Karpas-422 (cell line): ENCODE measurements at places on chromosomes 6 and 20. TPM values are rescaled to one million over a fixed set of nuclear protein-coding genes. Genes with fewer than 3 reads are reported as not detected.

CDH22 gene
- 5.5 and 6.4 TPM in 2 replicates for total RNA-seq

FAM184A gene
- total RNA-seq: 0.72 and 8.4 TPM in 2 replicates

FOXF2 gene
- not detected in 2 replicates for total RNA-seq

TLDC2 gene
- total RNA-seq: 0.69 TPM in 1 of 2 replicates, not detected in the other

RGS17 gene
- total RNA-seq: 0.04 TPM in 1 of 2 replicates, not detected in the other

GRM1 gene
- total RNA-seq: 0.40 and 1.2 TPM in 2 replicates

GRCh38 chr20:47126709-47127108, 229.8 kb downstream of the ZMYND8 start:
- no peak for DNase-seq
- H3K4me1 ChIP-seq: no peaks in the 10 kb centered on the region
- no peak overlapping the region for H3K4me3 ChIP-seq
- H3K27me3 ChIP-seq: no peaks in the 10 kb centered on the region
- H3K27ac ChIP-seq: no peak overlapping the region

DNA sequence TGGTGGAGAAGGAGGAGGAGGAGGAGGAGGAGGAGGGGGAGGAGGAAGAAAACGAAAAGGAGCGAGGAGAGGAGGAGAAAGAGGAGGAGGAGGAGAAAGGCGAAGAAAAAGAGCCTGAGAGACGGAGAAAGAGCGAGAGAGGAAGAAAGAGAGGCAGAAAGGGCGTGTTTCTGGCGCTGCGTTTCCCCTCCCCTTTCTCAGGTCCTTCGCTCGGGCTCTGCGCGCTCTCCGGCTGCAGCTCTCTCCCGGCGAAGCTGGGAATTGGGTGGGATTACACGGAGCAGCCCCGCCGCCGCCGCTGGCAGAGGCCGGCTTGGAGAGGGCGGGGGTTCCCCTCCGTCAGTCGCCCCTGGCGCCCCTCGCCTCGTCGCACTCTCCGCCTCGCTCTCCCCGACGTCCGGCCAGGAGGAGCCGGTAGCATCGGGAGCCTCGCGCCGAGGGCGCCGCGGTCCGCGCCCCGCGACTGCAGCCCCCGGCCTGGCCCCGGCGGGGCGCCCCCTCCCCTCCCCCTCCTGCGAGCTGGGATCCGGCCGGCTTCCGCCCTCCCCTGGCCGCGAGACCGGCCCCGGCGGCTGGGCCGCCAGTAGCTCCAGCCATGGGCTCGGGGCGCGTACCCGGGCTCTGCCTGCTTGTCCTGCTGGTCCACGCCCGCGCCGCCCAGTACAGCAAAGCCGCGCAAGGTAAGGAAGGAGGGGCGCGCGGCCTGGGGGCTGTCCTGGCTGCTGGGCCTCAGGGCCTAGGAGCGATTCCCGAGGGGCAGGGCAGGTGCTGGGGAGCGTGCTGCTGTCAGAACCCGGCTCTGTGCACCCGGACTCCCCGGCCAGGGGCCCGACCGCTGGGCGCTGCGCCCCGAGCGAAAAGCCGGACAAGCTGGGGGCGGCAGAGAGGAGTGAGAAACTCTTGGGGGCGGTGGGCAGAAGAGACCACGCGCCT, at the start of gene SCUBE3:
TSS of gene SCUBE3 (plus strand) at position 133 of the 933 bp plus-strand sequence. CDS start at position 596, 463 bp downstream.
- no peaks in the 10 kb centered on the region for H3K27me3 ChIP-seq
- H3K27ac ChIP-seq: no peak within 1 kb of the TSS
- no peaks in the 10 kb centered on the region for H3K36me3 ChIP-seq
- no peak within 1 kb of the TSS for H3K4me3 ChIP-seq
- DNase-seq: no peak
- H3K4me1 ChIP-seq: peaks cover 5% of the 10 kb centered on the region; the same call in 1 of the 2 replicates

- H3K4me3 ChIP-seq: no peak overlapping the region
- DNase-seq: no peak
- no peaks in the 10 kb centered on the region for H3K4me1 ChIP-seq
- no peak overlapping the region for H3K27ac ChIP-seq
- H3K36me3 ChIP-seq: no peaks in the 10 kb centered on the region
Measured at GRCh38 chr20:53794529-53795115, 201.0 kb upstream of the ZNF217 start.

DNA sequence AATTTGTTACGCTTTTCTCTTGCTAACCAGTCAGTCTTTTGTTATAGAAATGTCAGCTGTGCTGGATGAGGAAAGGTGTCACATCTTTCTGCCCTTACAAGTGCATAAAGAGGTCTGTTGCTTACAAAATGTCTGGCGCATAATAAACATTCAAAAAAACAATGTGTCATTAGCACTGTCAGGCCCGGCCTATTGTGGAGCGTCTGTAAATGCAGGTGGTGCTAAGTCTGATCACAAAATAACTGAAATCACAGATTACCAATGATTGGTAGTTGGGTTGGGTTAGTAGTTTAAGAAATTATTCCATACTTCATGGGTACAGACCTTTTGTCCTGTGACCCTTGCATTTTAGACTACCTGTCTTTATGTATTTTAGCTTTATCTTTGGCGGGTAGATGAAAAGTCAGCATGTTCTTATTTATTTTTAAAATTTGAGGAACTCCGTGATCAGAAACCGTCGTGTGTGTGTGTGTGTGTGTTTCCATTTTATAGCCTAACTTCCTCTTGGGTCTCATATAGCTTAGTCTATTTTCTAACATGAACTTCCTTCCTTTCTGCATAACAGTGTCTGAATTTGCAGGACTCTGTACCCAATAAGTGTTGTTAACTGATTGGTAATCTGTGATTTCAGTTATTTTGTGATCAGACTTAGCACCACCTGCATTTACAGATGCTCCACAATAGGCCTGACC, 88.1 kb upstream of the IFNGR1 start:
- H3K36me3 ChIP-seq: no peaks in the 10 kb centered on the region
- H3K4me1 ChIP-seq: peaks cover 18% of the 10 kb centered on the region
- DNase-seq: peak; percentile 78
- no peak overlapping the region; the same call in 1 of the 2 replicates for H3K27ac ChIP-seq
- no peak overlapping the region for H3K4me3 ChIP-seq
- H3K27me3 ChIP-seq: no peaks in the 10 kb centered on the region

GRCh38 chr6:144666781-144667180, 381.6 kb downstream of the UTRN start:
- no peaks in the 10 kb centered on the region for H3K27me3 ChIP-seq
- H3K36me3 ChIP-seq: no peaks in the 10 kb centered on the region
- H3K27ac ChIP-seq: peak overlapping the region; percentile 93
- no peak for DNase-seq
- peak overlapping the region; percentile 50; the same call in 1 of the 2 replicates for H3K4me3 ChIP-seq
- H3K4me1 ChIP-seq: peaks cover 35% of the 10 kb centered on the region

- H3K27ac ChIP-seq: no peak overlapping the region
- H3K4me3 ChIP-seq: no peak overlapping the region
- no peaks in the 10 kb centered on the region for H3K27me3 ChIP-seq
- no peak for DNase-seq
Measured at GRCh38 chr6:100592929-100593328, 128.2 kb upstream of the SIM1 start.

DNA sequence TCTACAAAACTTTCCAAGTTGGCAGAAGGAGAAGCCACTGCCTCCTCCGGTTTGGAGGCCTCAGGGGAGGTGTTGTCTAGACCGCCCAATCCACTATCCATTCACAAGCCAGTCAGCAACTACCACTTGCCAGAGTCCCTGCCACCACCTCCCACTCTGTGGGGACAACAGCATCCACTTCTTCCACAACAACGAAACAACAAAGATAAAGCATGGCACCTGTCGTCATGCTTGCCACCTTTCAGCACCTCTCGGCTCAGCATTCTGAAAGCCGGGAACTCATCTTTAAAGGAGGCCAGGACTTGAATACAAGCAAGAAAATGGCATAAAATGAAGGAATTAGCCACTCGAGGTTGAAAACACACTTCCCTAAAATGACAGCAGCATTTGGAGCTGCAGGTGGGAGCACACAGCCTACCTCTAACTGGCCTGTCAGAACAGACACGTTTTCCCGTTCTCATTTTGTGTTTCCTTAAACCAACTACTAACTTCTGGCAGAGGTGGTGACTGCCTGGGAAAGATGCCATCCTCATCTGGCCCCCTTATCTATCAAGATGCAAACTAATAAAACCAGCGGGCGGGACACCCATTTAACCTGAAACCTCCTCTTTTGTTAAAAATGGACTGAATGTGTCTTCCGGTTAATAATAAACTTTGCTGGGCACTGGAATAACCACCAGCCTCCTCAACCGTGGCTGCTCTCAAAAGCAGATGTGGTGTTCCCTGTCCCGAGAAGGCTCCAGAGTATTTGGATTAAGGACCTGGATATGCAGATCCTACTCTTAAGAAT, 21.7 kb downstream of the YTHDF1 start:
- H3K27me3 ChIP-seq: no peaks in the 10 kb centered on the region
- no peak overlapping the region for H3K4me3 ChIP-seq
- H3K4me1 ChIP-seq: no peaks in the 10 kb centered on the region
- peaks cover 21% of the 10 kb centered on the region for H3K36me3 ChIP-seq
- DNase-seq: no peak
